ACHN (cell line): ENCODE measurements at places on chromosomes 7 and 10.

- DNase-seq: no peak
Measured at GRCh38 chr7:107860279-107860961, 30.6 kb upstream of the DLD start.

DNA sequence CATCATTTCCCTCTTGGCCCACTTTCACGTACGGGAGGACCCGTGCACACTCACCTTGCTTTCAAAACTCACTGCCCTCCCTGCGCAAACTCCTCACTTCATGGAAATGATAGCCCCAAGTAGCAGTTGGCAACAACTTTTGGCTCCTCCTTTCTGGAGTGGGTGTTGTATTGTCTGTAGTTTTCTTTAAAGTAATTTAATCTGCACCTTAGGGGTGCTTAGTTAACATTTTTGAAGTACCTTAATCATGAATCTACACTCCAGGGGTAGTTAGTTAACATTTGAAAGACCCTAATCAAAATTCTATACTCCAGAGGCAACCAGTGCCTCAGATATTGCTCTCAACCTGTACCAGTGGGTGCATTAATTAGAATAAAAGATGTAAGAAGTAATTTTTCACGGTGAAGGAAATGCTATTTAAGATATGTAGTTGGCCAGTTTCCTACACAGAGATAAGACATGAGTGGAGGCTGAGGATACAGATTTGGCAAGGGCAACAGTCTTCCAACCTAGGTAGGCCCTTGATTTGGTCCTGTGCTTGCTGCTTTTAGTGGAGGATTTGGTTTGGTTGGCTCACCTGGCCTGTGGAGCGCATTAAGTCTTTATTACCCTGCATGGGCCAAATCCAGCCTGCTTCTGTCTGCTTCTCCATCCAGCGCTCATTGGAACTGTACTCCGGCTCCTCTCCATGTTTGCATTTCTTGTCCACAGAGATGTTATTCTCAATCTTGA, 93.0 kb downstream of the EXOC4 start:
- no peak for DNase-seq

- DNase-seq: no peak
Measured at GRCh38 chr10:33550811-33551210, 216.3 kb upstream of the NRP1 start.

GRCh38 chr7:131045526-131045925, 282.1 kb upstream of the MKLN1 start:
- DNase-seq: no peak

DNA sequence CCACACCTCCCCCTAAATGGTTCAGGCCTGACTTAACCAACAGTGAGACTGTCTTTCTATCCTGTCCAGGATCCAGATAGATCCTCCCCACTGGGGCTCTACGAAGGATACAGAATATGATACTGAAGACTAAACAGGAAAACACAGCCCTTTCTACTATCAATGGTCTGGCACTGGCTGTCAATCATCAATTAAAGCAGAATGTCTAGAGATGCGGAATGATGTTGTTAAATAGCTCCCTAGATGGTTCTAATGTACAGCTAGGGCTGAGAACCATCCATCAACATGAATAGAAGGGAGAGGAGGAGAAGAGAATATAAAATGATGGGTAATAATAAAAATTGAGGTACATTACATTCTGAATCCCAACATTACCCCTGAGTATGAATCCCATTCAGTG, 314.3 kb upstream of the CELF2 start:
- DNase-seq: no peak

DNA sequence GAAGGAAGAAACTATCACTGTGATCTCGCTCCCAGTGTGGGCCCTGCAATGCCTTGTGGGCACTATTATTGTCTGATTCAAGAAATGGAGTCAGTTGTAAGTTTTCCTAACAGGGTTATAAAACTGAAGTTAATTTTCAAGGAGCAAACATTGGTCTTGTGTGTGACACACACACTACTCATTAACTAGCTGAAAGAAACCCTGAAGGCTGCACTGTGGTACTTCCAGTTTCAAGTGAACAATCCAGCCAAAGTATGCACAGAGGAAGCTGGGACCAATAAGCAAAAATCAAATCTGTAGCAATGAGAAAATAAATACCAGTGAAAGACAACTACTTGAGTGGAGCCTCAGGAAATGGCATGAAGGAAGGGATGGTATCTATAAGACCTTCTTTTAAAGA, 506.6 kb upstream of the POT1 start:
- peak; percentile 63 for DNase-seq

DNA sequence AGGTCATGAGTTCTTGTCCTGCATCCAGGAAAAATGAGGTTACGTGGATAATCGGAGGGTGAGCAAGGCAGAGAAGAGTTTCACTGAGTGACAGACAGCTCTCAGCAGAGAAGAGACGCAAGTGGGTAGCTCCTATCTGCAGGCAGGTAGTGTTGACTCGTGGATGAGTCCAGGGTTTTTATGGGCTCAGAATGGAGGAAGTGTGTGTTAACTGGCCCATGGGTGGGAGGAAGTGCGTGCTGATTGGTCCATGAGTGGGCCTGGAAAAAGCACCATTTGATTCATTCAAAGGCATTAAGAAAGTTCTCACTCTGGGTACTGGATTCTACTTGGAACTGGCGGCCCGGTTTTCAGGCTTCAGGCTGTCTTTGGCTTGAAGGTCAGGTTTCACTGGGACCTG, 4.8 kb upstream of the DMTF1 start:
- no peak for DNase-seq

DNA sequence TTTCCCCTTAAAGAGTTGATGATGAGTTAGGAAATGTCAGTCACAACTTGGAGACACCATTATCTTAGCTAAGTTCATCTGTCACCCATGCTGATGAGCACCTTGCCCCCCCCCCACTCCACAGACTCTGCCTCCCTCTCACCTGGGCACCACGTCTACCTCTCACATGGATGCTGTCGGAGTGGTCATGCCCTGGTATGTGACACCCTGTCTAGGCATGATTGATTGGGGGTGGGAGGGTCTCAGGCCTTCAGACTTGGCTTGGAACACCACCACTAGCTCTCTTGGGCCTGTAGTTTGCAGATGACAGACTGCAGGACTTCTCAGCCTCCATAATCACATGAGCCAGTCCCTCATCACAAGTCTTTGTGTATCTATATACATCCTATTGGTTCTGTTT, 78.0 kb downstream of the WDR37 start:
- DNase-seq: no peak

DNA sequence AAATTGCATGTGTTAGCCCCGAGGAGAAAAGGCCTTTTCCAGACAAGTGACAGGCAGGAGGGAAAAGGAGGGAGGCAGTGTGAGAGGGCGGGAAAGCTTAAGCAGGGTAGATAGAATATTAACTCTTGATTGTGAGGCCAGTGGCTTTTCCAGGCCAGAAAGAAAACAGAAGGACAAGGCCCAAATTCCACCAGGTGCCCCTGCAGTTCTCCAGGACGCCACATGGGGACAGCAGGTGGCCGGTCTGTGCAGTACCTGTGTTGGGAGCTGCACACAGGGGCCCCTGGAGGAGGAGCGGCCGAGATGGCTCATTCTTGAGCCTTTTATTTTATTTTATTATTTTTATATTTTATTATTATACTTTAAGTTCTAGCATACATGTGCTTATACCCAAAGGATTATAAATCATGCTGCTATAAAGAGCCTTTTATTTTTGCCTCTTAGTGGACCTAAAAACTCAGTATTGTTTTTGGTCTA, 141.3 kb upstream of the KLF14 start:
- DNase-seq: peak; percentile 76

- no peak for DNase-seq
Measured at GRCh38 chr7:91876391-91877133, 3.9 kb downstream of the MTERF1 start.

DNA sequence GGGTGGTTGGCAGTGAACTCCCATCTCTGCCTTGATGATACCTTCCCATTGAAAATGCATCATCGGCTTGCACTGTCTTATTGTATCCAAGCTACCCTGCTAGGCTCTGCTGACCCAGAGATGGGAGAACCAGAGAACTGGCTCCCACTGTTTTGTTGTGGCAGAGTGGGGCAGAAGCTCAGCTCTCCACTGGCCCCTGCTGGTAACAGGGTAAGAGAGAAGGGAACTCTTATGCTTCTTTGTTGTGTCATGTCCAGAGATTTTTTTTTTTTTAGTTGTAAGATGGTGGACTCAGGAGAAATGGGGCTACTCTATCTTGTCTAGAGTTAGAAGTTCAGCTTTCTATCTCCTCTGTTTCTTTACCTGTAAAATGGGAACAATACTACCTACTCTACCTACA, 100.5 kb upstream of the SDK1 start:
- DNase-seq: peak; percentile 81
